ENCODE measurements at places on chromosomes 1 and 21.

DNA sequence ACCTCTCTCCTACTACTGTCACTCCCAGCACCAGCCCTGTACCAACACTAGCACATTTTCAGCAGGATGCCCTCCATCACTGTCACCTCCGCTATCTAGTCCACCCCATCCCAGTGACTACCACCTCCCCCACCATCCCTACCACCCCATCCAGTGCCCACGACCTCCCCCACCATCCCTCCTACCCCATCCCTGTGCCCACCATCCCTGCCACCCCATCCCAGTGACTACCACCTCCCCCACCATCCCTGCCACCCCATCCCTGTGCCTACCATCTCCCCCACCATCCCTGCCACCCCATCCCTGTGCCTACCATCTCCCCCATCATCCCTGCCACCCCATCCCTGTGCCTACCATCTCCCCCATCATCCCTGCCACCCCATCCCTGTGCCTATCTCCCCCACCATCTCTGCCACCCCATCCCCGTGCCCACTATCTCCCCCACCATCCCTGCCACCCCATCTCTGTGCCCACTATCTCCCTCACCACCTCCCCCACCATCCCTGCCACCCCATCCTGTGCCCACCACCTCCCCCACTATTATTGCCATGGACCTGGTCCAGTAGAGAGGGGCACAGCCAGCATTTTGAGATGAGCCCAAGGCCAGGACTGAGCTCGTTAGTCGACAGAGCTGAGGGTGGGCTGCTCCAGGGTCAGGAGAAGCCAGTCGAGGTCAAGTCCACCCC is 45.7 kb downstream of the DISP3 start:
- DNase-seq, result no peak

DNA sequence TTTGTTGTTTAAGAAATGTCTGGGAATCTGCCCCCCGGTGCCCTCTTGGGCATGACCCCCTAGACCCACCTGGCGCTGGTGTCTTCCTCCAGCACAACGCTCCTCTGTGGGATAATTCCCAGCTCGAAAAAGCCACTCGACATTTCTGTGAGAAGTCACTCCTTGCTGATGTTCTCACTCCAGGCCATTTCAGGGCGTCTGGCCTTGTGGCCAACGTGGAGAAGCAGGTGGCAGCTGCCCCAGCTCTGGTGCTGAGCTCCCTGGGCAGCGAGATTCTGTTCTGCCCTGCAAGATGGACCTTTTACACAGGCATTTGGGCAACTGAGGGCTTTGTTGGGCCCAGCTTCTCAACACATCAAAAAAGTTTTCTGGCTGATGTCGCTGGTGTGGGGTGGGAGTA is 147.7 kb upstream of the WNT4 start:
- DNase-seq, result no peak

DNA sequence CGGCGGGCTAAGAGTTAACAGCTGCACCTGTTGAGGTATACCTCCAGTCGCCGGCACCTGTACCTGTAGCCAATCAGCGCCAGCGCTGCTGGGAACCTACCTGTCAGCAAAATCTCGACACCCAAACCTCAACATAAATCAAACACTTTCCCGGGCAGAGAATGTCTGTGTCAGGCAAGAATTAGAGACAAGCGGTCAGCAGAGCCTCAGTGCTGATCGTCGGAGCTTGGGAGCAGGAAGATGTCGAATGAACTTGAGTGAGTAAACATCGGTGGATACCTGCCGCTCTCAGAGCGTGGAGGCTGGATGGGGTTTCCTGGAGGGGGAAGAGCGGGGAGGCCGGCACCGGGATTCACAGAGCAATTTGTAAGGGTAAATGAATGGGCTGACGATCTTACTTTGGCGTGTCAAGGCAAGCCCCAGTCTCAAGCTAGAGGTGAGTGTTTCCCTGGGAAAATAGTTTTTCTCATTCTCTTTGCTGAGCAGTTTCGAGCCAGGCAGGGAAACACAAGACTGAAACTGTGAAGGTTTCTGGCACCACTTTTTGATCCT is at the start of gene GRHL3:
TSS of gene GRHL3 (plus strand) at position 46 of the 552 bp plus-strand sequence. CDS start at position 241, 195 bp downstream.
- DNase-seq, result no peak

GRCh38 chr21:29441651-29442050 is 142.9 kb downstream of the BACH1 start:
- no peak for DNase-seq

- DNase-seq, result no peak
These were observed 63.0 kb downstream of the DPT start for GRCh38 chr1:168665975-168666374.

GRCh38 chr1:231550448-231550781 is 21.9 kb downstream of the TSNAX start:
- DNase-seq, result no peak

DNA sequence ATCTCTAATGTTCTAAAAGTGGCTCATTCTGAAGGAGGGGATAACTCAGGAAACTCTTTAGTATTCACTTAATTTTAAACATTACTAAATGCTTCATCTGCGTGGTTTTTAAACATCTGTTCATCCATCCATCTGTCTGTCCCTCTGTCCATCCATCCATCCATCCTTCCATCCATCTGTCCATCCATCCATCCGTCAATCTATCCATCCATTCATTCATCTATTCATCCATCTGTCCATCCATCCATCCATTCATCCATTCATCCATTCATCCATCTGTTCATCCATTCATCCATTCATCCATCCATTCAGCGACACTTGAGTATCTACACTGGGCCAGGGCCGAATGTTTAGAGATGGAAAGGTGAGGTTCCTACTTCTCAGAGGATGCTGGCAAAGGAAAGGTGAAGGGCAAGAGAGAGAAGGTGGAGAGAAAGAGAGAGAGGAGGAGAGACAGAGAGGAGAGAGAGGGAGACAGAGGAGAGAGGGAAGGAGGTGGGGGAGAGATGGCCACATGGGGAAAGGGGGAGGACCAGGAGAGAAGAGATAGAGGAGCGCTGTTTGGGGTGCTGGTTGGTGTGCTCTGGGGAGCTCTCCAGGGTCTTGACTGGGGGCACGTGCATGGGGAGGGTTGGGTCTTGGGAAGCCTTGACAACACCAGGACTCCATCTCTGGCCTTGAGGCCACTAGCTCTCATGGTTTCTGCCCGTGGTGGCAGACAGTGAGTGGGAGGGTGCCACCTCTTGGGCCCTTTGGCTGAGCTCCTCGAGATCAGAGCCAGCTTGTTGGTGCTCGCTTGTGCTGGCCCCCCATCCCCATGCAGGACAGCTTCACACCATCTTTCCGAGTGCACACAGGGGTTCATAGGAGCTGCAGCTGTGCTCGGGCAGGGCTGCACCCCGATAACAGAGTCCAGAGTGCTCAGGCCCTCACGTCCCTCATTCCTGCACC is 45.6 kb downstream of the ABCG1 start:
- DNase-seq, result no peak

DNA sequence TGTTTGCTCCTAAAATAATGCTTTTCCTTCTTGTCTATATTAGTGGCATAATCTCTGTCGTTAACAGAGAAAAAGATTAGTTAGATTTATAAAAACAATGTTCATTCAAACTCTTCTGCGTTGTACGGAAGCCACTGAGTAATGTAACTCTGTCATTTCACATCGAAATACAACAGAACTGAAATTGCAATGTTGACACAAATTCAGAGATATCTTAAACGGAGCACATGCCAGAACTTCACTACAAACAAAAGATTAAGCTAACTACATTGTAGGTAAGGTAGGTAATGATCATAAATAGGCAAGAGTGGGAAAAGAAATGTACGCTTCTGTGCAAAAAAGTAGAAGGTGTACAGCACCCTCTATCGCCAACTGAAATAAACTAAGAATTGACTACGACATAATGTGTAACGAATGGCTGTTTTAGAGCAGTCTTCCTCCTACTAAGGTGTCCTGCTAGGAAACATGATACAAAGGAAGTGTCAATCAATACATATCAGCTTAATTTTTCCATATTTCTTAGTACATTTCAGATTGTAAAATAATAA is 56.6 kb downstream of the PCNX2 start:
- DNase-seq, result no peak

All from stimulated activated CD8-positive, alpha-beta memory T cell treated with anti-CD3 and anti-CD28 coated beads, Interleukin-12 subunit alpha, Interleukin-12 subunit beta, amount 100 ng/mL, for 1 hour (primary cell).